ENCODE measurements at places on chromosomes 7 and 10.

- DNase-seq: no peak
Observed at GRCh38 chr7:50339990-50340500, 35.5 kb downstream of the IKZF1 start.

- no peak for DNase-seq
Observed at GRCh38 chr7:855686-856369, 20.5 kb upstream of the GET4 start.

DNA sequence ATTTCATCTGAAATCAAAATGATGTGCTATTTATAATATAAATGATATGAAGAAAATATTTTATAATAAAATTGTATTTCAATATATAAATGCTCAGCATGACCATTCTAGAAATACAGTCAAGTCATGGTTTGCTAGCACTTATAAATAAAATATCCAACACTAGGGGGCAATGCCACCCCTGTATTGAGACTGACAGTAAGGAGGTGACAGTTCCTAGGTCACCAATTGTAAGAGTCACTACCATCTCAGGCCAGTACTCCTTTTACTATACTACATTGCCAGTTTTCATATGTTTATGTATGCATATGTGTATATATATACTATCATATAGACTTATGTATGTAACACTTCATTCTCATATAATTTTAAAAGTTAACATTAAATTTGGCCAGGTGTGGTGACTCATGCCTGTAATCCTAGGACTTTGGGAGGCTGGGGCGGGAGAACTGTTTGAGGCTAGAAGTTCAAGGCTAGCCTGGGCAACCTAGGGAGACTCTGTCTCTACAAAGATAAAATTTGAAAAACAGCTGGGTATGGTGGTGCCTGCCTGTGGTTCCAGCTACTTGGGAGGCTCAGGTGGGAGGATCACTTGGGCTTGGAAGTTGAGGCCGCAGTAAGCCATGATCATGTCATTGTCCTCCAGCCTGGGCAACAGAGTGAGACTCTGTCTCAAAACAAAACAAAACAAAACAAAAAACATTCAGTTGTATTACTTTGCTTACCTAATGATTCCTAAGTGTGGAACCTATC lies 2.4 kb upstream of the CNOT4 start:
- no peak for DNase-seq

GRCh38 chr7:131021902-131022301 lies 287.9 kb upstream of the KLF14 start:
- no peak for DNase-seq

GRCh38 chr10:124736491-124737136 lies 7.6 kb downstream of the FAM53B start:
- no peak for DNase-seq
